Renal pelvis (tissue), 12 donors: ENCODE measurements at places on chromosomes 3 and 15. TPM values are rescaled to one million over a fixed set of nuclear protein-coding genes. Genes with fewer than 3 reads are reported as not detected.

DNA sequence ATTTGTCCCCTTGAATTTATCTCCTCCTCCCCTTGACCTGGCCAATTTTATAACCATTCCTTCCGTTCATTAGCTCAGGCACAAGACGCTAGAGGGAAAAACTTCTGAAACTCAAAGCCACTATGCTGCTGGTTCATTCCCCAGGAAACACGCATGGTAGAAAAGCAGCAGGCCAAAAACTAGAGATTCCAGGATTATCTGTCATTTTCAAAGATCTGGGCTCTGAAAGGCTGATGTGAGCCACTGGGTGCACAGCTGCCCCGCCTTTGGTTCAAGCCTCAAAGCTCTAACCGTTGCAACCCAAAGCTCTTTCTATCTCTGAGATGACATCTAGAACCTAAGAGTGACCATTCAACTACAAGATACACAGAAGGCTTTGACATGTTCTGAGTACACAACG is 6.1 kb downstream of the ANP32A start:
- no peak for DNase-seq

DNA sequence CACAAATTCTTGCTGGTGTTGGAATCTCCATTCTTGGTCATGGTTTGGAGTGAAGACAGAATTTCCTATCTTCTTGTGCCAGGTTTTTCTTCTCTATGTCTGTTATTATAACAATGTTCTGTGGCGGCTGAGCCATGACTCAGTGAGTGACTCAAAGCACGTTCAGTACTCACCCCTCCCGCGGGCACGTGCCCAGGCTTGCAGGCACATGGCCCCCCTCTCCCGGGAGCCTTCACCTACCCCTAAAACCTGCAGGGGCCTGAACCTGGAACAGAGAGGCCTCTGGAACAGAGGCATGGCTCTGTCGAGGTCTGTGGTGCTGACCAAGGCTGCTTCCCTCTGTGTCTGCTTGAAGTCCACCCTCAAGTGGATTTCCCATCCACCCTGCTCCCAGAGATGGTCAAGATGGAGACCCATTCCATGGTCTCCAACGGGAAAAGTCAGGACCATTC is 27.6 kb downstream of the PLXNB1 start:
- DNase-seq = no peak

DNA sequence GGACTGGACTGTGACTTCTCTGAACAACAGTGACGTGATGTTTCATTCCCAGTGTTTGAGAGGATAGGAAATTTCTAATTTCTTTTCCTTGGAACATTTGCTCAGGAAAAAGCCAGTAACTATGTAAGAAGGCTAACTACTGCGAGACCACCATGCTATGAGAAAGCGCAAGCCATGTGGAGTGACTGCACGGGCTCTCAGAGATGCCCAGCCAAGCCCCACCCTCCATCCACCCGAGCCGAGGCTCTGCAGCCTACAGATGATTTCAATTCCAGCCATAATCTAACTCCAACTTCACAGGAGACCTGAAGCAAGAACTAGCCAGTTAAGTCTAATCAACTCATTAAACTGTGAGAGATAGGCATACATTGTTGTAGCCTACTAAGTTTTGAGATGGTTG is 124.3 kb downstream of the GREM1 start:
- no peak for DNase-seq

GRCh38 chr3:50274371-50275104 is 4.3 kb upstream of the LSMEM2 start:
- DNase-seq = no peak

DNA sequence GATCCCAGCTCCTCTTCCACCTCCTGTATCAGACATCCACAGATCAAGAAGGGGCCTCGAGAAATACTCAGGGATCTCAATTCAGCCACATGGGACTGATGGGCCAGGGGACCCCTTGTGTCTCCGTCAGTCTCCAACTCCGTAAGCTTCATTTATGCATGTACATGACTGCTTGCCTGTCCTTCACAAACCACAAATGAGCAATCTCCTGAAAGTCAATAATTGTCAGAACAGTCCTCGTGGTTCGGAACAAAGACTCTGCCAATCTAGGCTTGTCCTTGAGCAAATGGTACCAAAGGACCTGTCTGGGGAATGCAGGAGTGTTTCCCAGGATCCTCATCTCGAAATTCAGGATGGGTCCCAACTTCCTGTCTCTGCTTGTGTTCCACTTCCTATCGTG is 20.8 kb downstream of the SLC12A8 start:
- no peak for DNase-seq

DNA sequence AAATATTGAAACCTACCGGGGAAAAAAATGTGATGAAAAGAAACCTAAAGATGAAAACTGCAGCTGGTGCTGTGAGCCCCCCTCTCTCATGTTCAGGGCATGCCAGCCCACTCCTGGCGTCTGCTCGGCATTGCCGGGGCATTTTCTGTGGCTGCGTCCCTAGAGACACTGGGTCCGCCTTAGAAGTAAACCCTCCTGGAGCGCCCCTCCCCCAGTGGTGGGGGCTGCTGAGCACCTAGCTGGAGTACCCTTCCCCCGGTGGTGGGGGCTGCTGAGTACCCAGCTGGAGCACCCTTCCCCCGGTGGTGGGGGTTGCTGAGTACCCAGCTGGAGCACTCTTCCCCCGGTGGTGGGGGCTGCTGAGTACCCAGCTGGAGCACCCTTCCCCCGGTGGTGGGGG is 24.5 kb upstream of the GABRA5 start:
- DNase-seq = no peak

- no peak for DNase-seq
Measured at GRCh38 chr15:89127054-89127702, 38.9 kb downstream of the ABHD2 start.

GRCh38 chr15:73087098-73087497 is 34.8 kb downstream of the NEO1 start:
- DNase-seq = no peak

DNA sequence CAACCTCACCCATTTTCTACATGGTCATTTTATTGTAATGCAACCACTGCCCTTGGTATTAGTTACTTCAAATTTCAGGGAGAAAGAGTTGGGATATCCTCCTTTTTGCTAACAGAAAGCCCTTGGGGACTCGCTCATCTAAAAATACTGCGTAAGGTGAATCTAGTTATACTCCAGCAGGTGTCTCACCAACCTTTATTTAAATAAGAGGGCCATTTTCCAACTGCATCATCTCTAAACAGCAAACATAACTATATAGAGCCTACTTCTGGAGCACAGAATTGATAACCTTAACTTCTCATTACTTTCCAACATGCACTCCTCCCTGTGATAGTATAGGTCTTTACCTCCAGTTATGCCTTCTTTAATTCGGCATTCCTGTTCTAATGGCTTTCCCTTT is 77.5 kb downstream of the TBL1XR1 start:
- no peak for DNase-seq

DNA sequence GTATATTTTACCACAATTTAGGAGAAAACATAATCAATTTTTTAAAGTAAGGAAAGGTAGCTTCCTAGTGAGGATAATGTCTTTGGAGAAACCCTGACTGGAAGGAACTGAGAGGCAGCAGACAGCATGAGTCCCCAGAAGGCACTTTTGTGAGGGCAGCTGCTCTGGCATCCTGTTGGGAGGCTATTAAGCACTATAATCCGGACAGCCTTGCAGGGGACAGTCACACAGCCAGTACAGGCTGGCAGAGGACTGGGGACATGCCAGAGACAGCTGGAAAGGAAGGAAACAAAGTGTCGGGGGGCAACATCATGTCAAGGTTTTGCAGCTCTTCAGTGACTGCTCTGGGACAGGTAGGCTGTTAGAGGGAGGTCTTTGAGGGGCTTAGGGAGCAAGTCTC is 15.7 kb downstream of the ACAN start:
- DNase-seq = no peak

- DNase-seq = no peak
Measured at GRCh38 chr3:176521531-176522175, 675.6 kb downstream of the TBL1XR1 start.

DNA sequence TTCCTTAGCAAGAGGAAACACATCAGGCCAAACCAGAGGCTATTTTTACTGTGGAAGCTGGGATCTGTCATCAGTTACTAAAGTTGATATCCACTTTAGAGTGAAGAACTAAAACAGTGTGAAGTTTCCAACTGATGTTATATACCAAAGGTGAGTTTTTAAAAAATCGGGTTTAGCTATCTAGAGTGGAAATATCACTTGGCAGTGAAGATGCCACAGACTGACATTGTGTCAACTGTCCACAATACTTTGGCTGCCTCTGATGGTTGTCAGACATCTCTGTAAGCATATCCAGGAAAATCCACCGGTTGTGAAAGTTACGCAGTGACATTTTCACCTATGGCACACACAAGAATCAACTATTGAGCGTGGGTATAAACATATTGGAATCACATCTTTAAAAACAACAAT is 9.2 kb downstream of the ZIC1 start:
- no peak for DNase-seq

- DNase-seq = no peak
Measured at GRCh38 chr3:33426068-33426467, 14.1 kb downstream of the UBP1 start.

DNA sequence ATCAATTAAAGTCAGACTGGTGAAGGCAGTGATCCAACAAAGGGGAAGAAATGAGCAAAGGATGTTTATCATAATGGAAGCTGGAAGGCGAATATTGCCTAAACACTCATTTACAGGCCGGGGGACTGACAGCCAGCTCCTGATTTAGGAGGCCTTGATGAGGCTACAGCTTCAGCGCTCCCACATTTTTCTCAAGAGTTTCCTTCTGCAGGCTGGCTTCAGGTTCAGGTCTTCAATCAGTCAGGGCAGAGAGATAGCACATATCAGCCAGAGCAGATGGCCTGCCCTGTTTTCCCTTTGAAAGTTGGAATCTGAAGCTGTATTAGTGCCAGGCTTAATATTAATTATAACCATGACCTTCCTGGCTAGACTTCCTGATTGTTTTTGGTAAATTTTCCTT is 218.9 kb downstream of the SV2B start:
- DNase-seq = no peak

GRCh38 chr15:92963794-92964193 is 63.7 kb downstream of the CHD2 start:
- DNase-seq = no peak

GRCh38 chr3:161150001-161150525 is 44.9 kb upstream of the B3GALNT1 start:
- DNase-seq = no peak

- DNase-seq = peak; percentile 97
Measured at GRCh38 chr3:66220602-66221377, at the start of gene SLC25A26. TSS of gene SLC25A26 (plus strand) at chr3:66221001. CDS start at chr3:66221095, 94 bp downstream.

GRCh38 chr3:7437231-7437630 is 576.3 kb downstream of the GRM7 start:
- DNase-seq = no peak

DNA sequence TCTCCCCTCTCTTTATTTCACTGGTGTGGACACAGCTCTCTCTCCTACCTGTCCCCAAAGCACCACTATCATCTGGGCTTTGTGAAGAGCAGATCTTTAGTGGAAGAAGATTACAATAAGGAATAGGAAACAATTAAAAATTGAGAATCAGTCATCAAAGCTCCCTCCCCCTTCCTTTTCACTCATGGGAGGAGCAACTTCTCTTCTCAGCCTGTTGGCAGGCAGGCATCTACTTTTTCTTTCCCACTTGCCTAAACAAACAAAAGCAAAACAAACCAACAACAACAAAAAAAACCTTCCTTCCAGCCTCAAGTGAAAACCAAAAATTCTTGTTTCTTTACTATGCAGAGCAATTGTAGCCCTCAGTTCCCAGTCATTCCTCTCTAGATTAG is 125.5 kb upstream of the BHLHE40 start:
- DNase-seq = no peak

DNA sequence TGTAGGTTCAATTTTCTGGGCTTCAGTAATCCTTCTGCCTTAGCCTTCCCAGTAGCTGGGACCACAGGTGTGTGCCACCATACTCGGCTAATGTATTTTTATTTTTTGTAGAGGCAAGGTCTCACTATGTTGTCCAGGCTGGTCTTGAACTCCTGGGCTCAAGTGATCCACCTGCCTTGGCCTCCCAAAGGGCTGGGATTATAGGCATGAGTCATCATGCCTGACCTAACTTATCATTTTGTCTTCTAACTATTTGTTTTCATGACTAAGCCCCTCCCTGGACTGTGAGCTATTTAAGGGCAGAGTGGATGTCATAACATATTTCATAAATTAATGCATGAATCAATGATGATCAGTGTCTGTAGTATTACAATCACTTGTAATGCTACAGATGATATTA is 56.1 kb upstream of the PIAS1 start:
- DNase-seq = no peak

DNA sequence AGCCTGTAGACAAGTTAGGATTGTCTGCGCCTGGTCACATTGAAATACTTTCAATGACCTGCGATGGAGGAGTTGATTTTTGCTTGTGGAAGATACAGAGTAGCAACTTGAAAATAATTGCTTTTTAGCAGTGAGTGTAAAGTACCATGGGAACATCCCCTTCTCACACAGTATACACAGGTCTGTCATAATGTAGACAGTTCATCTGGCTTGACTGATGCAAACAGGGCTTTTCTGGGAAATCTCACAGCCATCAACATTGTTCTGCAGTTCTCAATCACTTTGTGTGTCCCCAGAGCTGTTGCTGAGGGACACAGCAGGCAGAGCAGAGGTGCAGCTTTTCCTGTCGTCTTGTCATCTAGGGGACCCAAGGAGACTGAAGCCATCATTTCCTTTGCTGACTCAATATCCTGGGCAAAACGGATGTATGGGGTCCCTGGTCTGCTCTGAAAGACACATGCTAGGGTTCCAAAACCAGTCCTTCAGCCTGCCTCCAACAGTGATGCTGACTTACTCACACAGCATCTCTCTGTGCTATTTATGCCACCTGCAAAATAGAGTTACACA is 5.3 kb upstream of the REC114 start:
- no peak for DNase-seq

CADPS gene
- 2.5 TPM for polyA plus RNA-seq

GPR149 gene
- not detected for polyA plus RNA-seq

CHRFAM7A gene
- polyA plus RNA-seq = 1.5 TPM

MAGI1 gene
- polyA plus RNA-seq = 37.9 TPM

FGD5 gene
- 25.5 TPM for polyA plus RNA-seq

IMPG2 gene
- polyA plus RNA-seq = 0.37 TPM

P3H2 gene
- 84.1 TPM for polyA plus RNA-seq

LINGO1 gene
- 22.4 TPM for polyA plus RNA-seq

GP5 gene
- polyA plus RNA-seq = 0.61 TPM

ITGA11 gene
- polyA plus RNA-seq = 2.3 TPM

PTX3 gene
- 6.3 TPM for polyA plus RNA-seq
